ENCODE measurements at places on chromosomes 2 and 18. TPM values are rescaled to one million over a fixed set of nuclear protein-coding genes. Genes with fewer than 3 reads are reported as not detected.

- H3K27ac ChIP-seq: no peak overlapping the region
- H3K36me3 ChIP-seq: peaks cover 28% of the 10 kb centered on the region
- DNase-seq: no peak
- H3K4me1 ChIP-seq: peaks cover 8% of the 10 kb centered on the region
- no peaks in the 10 kb centered on the region for H3K27me3 ChIP-seq
These were observed 45.0 kb downstream of the EIF5B start for GRCh38 chr2:99382143-99382542.

ANKRD30BL gene
- total RNA-seq: not detected

- H3K4me3 ChIP-seq: no peak overlapping the region
- no peaks in the 10 kb centered on the region for H3K36me3 ChIP-seq
- H3K4me1 ChIP-seq: peaks cover 42% of the 10 kb centered on the region
- H3K27ac ChIP-seq: no peak overlapping the region
These were observed 114.7 kb upstream of the CAVIN2 start for GRCh38 chr2:191961556-191961955.

GLI2 gene
- 37.0 TPM for total RNA-seq

TUBB8B gene
- total RNA-seq: not detected

FN1 gene
- total RNA-seq: 30,644 TPM

VRK2 gene
- total RNA-seq: 20.1 TPM

DNA sequence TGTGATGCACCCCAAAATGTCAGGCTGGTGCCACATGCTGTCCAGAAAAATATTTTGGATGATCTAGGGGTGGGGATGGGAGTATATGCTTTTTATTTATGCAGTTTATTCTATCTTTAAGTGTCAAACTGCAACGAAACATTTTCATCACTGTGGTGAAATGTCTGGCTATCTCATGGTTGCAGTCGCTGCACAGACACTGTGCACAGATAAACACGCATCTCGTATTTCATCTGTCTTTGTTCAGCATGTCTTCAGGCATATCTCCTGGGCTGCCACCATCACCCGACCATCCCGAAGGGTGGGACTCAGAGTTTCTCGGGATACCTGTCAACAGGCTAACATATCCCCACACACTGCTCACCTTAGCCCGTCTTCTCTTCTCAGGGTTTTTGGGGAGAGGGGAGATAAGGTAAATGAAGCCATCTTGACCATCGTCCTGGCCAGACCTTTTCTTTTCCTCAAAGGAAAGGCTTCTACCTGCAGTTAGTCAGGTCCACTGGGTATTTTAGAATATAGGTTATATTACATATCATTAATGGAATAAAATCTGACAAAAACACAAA, 80.7 kb upstream of the NABP1 start:
- H3K27me3 ChIP-seq: no peaks in the 10 kb centered on the region
- H3K36me3 ChIP-seq: no peaks in the 10 kb centered on the region
- no peak overlapping the region for H3K27ac ChIP-seq
- no peak for DNase-seq
- peaks cover 6% of the 10 kb centered on the region for H3K4me1 ChIP-seq
- no peak overlapping the region for H3K4me3 ChIP-seq

DNA sequence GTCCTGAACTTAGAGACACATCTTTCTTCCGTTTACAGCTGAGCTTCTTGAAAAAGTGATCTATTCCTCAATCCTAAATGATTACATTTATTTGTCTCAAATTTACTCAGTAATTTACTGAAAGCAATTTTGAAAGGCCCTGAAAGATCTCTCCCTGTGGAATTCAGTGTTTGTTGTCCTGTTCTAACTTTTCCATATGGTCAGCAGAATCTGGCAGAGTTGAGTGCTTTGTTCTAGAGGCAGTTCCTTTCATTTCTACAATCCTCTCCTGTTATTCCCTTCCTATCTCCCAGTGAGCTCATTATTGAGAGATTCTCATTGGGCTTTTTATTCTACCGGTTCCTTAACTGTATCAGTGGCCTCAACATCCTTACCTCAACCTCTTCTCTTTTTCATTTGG, 36.5 kb upstream of the REG3G start:
- peaks cover 1% of the 10 kb centered on the region for H3K36me3 ChIP-seq
- peaks cover 25% of the 10 kb centered on the region for H3K27me3 ChIP-seq
- H3K27ac ChIP-seq: no peak overlapping the region
- DNase-seq: no peak
- peaks cover 7% of the 10 kb centered on the region for H3K4me1 ChIP-seq

GRCh38 chr2:207873794-207874193, 104.1 kb upstream of the FZD5 start:
- no peak for DNase-seq
- H3K27ac ChIP-seq: no peak overlapping the region
- peaks cover 1% of the 10 kb centered on the region for H3K36me3 ChIP-seq
- peaks cover 20% of the 10 kb centered on the region for H3K4me1 ChIP-seq
- no peak overlapping the region for H3K4me3 ChIP-seq

CYP1B1 gene
- 135 TPM for total RNA-seq

DNA sequence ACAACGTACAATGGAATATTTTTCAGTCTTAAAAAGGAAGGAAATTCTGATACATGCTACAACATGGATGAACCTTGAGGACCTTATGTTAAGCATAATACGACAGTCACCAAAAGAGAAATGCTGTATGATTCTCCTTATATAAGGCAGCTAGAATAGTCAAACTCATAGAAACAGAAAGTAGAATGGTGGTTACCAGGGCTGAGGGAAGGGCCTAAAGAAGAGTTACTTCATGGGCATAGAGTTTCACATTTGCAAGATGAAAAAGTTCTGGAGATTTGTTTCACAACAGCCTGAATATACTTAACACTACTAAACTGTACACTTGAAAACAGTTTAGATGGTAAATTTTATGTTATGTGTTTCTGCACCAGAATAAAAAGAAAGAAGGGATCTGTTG, 113.3 kb downstream of the GALNT1 start:
- H3K27ac ChIP-seq: no peak overlapping the region
- DNase-seq: no peak
- H3K27me3 ChIP-seq: no peaks in the 10 kb centered on the region
- peaks cover 8% of the 10 kb centered on the region for H3K36me3 ChIP-seq

- H3K4me1 ChIP-seq: peaks cover 13% of the 10 kb centered on the region
- no peak overlapping the region for H3K27ac ChIP-seq
- peaks cover 63% of the 10 kb centered on the region for H3K27me3 ChIP-seq
These were observed 1.3 kb upstream of the TLX2 start for GRCh38 chr2:74512744-74513604.

- H3K4me3 ChIP-seq: no peak overlapping the region
- H3K27me3 ChIP-seq: no peaks in the 10 kb centered on the region
- H3K4me1 ChIP-seq: peaks cover 40% of the 10 kb centered on the region
- peak overlapping the region; percentile 97 for H3K27ac ChIP-seq
- no peaks in the 10 kb centered on the region for H3K36me3 ChIP-seq
- no peak for DNase-seq
These were observed 15.1 kb downstream of the MALL start for GRCh38 chr2:110100480-110100879.

DNA sequence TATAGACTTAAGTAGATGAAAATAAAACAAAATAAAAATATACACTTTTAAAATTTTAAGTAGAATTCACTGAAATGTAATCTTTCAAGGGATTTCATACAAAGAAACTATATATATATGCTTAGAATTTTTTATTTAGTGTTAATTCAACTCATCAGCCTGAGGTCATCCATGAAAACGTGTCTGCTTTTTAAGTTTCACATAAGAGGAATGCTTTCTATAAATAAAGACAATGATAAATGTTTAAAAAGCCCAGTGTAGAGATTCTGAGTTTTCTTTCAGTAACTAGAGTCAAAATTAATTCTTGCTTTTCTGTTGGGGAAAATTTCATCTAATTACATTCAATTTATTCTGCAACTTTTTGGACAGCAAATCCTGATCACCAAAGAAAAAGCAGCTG, 213.3 kb downstream of the MBD5 start:
- no peaks in the 10 kb centered on the region for H3K27me3 ChIP-seq
- H3K4me3 ChIP-seq: no peak overlapping the region
- no peak for DNase-seq

- H3K36me3 ChIP-seq: no peaks in the 10 kb centered on the region
- H3K27me3 ChIP-seq: no peaks in the 10 kb centered on the region
- no peak for DNase-seq
- peaks cover 62% of the 10 kb centered on the region for H3K4me1 ChIP-seq
- H3K4me3 ChIP-seq: no peak overlapping the region
These were observed 103.9 kb downstream of the TTC32 start for GRCh38 chr2:19797871-19798270.

- no peak for DNase-seq
- H3K4me3 ChIP-seq: no peak overlapping the region
- no peak overlapping the region for H3K27ac ChIP-seq
- no peaks in the 10 kb centered on the region for H3K27me3 ChIP-seq
These were observed 763.9 kb downstream of the TSN start for GRCh38 chr2:122519366-122519765.

- no peak overlapping the region for H3K4me3 ChIP-seq
- H3K27ac ChIP-seq: no peak overlapping the region
- no peak for DNase-seq
- H3K36me3 ChIP-seq: peaks cover 17% of the 10 kb centered on the region
- H3K27me3 ChIP-seq: no peaks in the 10 kb centered on the region
These were observed 149.3 kb downstream of the PIEZO2 start for GRCh38 chr18:11000071-11000470.

DNA sequence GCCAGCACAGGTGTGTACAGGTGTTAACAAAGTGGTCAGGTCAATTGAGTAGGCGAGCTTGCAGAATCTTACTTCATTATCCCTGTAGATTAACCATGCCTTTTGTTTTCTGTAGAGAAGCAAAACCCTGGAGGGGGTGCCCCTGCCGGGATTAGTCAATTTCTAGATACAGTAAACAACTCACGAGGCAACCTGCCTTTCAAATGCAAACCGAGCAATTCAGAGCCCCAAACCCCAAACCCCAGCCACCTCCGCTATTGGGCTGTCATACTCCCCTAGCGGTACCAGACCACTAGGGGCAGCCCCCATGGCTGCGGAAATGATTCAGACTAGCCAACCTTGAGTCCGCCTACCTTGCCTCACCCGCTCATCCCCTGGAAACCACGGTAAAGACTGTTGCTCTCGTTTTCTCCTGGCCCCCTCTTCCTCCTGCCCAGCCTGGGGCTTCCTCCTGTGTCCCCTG, 61.4 kb upstream of the KIF5C start:
- H3K4me1 ChIP-seq: peaks cover 41% of the 10 kb centered on the region
- no peak for DNase-seq
- no peak overlapping the region for H3K4me3 ChIP-seq
- H3K36me3 ChIP-seq: no peaks in the 10 kb centered on the region

DNA sequence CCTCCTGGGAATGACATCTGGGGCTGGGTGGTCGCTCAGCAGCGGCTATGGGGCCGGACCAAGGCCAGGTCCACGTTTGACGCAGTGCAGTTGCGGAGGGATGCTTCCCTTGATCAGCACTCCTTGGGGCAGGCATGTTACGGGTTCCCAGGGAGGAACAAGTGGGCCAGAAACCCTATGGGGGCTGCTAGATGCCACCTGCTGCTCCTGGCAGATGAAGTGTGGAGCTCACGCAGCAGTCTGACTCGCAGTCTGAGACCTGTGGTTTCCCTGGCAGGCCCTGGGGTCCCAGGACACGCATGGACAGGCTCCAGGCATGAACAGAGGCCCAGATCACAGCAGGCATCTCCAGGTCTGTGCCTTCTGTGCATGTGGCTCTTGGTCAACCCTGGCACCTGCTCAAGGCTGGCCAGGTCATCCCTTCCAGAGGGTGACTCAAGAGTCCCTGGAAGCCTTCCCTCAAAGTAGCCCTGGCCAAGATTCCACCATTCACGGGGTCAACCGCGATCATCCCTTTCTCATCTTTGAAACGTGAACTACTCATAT, 20.0 kb downstream of the KCNF1 start:
- H3K4me3 ChIP-seq: no peak overlapping the region
- peaks cover 13% of the 10 kb centered on the region for H3K4me1 ChIP-seq
- peaks cover 20% of the 10 kb centered on the region for H3K27me3 ChIP-seq
- H3K27ac ChIP-seq: no peak overlapping the region
- H3K36me3 ChIP-seq: no peaks in the 10 kb centered on the region

TNS1 gene
- total RNA-seq: 249 TPM

IL18RAP gene
- not detected for total RNA-seq

DNA sequence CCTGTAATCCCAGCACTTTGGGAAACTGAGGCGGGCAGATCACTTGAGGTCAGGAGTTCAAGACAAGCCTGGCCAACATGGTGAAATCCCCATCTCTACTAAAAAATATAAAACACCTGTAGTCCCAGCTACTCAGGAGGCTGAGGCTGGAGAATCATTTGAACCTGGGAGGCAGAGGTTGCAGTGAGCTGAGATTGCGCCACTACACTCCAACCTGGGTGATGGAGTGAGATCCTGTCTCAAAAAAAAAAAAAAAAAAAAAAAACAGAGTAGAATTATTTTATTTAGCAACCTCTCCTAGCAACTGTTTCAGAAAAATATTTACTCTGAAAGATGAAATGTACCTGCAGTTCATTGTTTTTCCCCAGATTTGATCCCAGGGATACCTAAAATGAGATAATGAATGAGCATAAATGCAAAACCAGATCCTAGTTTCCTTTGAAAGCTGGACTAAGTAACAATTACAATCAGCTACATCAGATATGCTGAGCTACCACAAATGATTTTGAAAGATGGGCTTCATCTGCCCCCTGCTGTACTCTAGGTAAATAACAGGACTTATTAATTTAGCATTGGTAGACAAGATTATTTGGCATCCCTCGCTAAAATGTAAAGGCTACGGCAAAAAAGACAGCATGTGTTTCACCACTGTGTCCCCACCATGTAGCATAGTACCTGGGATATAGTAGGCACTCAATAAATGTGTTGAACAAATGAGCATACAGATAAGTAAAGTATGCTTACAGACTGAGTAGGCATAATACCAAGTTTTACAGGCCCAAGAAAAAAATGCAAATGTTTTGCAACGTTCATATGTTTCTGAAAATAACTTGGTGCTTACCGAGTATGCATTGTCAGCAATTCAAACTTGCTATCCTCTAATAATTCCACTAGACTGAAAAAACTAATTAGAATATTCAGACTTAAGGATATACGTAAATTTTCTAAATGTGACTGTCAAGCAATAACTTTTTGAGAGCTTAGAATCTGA, 102.5 kb downstream of the ATL2 start:
- no peak overlapping the region for H3K4me3 ChIP-seq
- H3K36me3 ChIP-seq: peaks cover 5% of the 10 kb centered on the region
- H3K4me1 ChIP-seq: peaks cover 15% of the 10 kb centered on the region
- no peak for DNase-seq

NETO1 gene
- not detected for total RNA-seq

RESP18 gene
- not detected for total RNA-seq

ATOH8 gene
- 2.7 TPM for total RNA-seq

DNA sequence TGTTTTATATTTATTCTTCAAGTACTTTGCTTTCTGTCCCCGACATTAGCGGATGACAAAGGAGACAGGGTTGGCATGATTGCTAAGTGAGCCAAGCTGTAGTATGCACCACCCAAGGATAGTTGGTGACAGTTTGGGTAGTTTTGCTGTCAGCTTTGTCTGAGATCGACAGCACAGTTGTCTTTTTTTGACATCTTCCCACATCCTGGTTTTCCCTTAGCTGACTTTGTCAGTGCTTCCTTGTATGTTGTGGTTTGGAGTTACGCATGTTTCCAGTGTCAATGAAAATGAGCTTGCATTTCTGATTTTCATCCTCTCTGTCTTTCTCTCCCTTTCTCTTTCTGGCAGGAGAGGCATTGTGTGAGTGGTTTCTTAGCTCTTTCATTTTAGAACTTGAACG, 44.6 kb upstream of the DOCK10 start:
- H3K27ac ChIP-seq: no peak overlapping the region
- peaks cover 7% of the 10 kb centered on the region for H3K4me1 ChIP-seq
- DNase-seq: no peak
- H3K4me3 ChIP-seq: no peak overlapping the region
- no peaks in the 10 kb centered on the region for H3K27me3 ChIP-seq
